ENCODE measurements at places on chromosomes 3 and 15. TPM values are rescaled to one million over a fixed set of nuclear protein-coding genes. Genes with fewer than 3 reads are reported as not detected.

DNA sequence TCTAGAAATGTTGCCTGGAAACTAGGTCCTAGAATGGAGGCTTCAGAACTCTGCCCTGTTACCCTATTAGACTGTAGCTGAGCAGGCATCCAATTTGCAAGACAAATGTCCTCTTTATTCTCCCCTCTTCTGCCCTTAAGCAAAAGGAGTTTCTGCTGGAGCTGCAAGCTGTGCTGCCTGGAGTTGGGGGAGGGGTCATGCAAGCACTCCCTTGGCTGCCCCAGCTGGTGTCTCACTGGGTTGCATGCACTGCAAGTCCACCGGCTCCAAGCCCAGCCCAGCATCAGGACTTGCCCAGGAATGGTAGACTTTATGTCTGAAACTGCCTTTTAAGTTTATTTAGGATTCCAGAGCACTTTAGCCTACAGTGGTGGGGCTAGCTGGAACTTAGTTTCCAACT lies 15.7 kb upstream of the RBP2 start:
- DNase-seq: no peak

DNA sequence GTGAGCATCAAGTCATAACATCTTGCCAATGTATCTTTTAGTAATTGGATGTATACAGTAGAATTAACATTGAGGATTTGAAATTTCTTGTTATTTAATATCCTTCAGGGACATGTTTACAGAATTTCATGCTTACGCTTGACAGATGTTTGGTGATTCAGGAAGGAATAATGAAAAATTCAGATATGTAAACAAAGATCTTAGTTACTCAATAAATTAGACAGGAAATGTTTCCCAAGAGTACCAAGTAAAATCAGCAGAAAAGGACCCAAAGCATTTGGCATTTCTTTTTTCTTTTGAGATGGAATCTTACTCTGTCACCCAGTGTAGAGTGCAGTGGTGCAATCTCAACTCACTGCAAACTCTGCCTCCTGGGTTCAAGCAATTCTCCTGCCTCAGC lies 4.7 kb upstream of the COL6A5 start:
- DNase-seq: no peak

GRCh38 chr15:79919749-79920511 lies 23.1 kb upstream of the MTHFS start:
- DNase-seq: no peak

DNA sequence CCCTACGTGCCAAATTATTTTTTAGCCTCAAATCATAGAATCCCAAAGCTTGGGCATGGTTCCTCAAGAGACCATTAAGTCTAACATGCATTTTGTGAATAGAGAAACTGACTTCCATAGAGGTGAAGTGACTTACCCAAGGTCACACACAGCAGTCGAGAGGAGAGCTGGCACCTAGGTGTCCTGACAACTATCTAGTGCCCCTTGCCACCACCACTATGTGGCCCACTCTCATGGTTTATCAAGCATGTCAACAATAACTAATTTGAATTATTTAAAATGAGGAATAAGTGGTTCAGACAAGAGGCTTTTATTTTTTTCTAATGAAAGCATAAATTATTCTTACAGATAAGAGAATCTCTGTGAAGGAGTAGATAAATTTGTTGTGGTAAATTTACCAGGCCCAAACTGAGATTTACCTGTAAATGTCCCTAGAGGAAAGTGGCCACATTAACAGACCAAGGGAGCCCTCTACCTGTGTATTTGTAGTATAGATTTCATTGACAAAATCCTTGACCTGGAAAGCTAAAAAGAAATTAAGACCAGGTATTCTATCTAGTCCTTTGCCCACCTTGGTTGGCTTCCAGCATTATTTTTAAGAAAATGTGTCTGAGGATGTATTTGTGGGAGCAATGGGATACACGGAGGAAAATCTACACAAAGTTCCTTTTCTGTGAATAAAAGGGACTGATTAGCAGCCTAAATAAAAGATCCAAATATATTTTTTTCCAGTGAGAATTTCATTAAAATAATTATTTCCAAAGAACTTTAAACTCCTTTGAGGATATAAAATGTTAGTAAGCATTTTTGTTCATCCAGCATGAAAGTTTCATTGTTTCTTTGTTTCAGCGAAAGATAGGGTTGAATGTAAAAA lies 49.1 kb downstream of the IQCH start:
- DNase-seq: peak; percentile 46

Gene CHRFAM7A
- 0.74 TPM for total RNA-seq

GRCh38 chr3:138180375-138181029 lies 5.8 kb upstream of the DBR1 start:
- peak; percentile 87 for DNase-seq

- DNase-seq: no peak
These were observed 52.6 kb upstream of the CCR2 start for GRCh38 chr3:46301122-46301835.

DNA sequence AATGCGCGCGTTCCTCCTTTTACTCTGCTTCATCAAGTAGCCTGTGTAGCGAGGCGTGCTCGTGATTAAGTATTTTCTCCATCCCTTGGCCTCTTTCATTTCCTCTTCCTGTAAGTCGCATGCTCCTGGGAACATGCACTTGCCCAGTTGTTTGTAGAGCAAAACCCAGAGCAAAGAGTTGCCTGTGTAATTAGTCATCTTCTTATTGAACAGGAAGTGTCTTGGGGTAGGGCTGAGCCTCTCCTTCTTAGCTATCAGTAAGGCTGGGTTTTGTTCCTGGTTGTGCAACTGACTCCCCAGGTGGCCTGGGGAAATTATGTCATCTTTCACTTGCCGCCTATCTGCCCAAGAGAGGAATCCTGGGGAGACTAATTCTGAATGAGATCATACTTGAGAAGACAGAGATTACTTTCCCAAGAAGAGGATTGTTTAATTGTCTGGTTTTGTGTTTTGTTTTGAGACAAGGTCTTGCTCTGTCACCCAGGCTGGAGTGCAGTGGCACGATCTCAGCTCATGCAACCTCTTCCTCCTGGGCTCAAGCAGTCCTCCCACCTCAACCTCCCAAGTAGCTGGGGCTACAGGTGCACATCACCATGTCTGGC lies 14.9 kb downstream of the LIPH start:
- no peak for DNase-seq

GRCh38 chr3:111823341-111823855 lies 35.7 kb upstream of the PHLDB2 start:
- DNase-seq: no peak

- DNase-seq: peak; percentile 28
These were observed 246.5 kb downstream of the ROBO1 start for GRCh38 chr3:79521221-79521848.

GRCh38 chr3:186257866-186258265 lies 104.2 kb downstream of the DGKG start:
- no peak for DNase-seq

DNA sequence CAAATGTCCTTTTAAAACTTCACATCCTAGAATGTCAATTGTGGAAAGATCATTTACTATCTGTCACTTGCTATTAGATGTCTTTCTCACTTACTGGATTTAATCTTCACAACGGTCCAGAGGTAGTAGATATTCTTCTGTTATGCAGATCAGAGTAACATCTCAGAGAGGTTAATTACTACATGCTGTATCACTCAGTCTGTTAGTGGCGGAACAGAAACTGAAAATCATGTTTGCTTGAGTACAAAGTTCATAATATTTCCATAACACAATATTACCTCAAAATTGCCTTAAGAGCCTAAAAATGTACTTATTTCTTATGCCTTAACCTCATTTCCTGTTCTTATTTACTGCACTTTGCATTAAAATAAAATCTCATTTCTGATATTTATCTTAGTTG lies 28.6 kb upstream of the GPR149 start:
- DNase-seq: no peak

GRCh38 chr3:9179826-9180763 lies 69.4 kb downstream of the SRGAP3 start:
- DNase-seq: no peak

DNA sequence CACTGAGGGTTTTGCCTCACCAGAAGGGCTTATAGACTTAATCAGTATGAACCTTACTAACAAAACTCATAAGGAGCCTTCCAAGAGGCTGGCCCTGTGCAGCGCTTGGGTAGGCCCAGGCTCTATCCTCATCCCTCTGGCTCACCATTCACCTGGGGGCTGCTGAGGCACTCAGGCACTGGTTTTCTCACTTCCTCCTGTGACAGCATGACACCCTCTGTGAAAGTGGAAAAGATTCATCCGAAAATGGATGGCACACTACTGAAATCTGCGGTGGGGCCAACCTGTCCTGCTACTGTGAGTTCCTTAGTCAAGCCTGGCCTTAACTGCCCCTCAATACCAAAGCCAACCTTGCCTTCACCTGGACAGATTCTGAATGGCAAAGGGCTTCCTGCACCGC lies 41.3 kb downstream of the PSMD6 start:
- no peak for DNase-seq

GRCh38 chr3:36484386-36484785 lies 104.1 kb downstream of the STAC start:
- no peak for DNase-seq

GRCh38 chr3:124424396-124424795 lies 305.9 kb upstream of the UMPS start:
- no peak for DNase-seq

Gene XCR1
- not detected for total RNA-seq

DNA sequence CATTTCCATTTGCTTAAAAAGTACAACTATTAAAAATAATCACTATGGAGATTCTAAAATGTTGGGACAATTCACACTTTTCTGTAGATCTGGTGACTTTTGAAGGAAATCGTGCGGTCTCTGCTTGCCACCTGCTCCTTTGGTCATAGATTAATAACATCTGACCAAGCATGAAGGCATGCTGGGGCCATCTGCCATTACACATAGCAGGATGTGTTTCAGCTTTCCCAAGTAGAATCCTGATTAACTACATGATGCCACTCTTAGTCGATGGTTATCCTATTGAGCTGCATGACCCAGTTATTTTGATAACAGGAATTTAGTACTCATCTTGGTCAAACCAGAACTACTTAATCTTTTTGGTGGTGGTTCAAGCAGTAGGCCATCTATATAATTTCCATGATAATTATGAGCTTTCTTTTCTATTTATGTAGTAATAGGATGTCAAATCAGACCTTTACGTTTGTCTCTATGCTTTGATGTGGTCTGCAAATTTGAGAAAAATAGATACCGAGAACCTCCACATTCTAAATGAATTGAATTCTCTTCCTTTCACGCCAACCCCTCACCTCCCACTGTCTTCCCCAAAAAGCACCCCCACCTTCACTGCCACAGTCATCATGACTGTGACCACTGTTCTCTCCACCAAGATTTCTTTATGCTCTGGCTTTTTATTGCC lies 158.1 kb downstream of the DIPK2A start:
- DNase-seq: peak; percentile 98

GRCh38 chr3:167565489-167565888 lies 88.3 kb downstream of the WDR49 start:
- no peak for DNase-seq

- DNase-seq: peak; percentile 90
These were observed 61.3 kb upstream of the TAMM41 start for GRCh38 chr3:11907667-11908660.

Gene ACKR4
- total RNA-seq: not detected

Gene ITIH1
- not detected for total RNA-seq
